CD4-positive, alpha-beta T cell treated with Interleukin-12 subunit alpha and Interleukin-12 subunit beta, for 1 hour (primary cell): ENCODE measurements at places on chromosomes 12 and 14.

GRCh38 chr12:101858361-101858760 lies 19.0 kb upstream of the DRAM1 start:
- DNase-seq: no peak

- no peak for DNase-seq
Observed at GRCh38 chr12:104676636-104677035, 219.9 kb downstream of the CHST11 start.

- no peak for DNase-seq
Observed at GRCh38 chr12:38669081-38669480, 236.3 kb downstream of the CPNE8 start.

DNA sequence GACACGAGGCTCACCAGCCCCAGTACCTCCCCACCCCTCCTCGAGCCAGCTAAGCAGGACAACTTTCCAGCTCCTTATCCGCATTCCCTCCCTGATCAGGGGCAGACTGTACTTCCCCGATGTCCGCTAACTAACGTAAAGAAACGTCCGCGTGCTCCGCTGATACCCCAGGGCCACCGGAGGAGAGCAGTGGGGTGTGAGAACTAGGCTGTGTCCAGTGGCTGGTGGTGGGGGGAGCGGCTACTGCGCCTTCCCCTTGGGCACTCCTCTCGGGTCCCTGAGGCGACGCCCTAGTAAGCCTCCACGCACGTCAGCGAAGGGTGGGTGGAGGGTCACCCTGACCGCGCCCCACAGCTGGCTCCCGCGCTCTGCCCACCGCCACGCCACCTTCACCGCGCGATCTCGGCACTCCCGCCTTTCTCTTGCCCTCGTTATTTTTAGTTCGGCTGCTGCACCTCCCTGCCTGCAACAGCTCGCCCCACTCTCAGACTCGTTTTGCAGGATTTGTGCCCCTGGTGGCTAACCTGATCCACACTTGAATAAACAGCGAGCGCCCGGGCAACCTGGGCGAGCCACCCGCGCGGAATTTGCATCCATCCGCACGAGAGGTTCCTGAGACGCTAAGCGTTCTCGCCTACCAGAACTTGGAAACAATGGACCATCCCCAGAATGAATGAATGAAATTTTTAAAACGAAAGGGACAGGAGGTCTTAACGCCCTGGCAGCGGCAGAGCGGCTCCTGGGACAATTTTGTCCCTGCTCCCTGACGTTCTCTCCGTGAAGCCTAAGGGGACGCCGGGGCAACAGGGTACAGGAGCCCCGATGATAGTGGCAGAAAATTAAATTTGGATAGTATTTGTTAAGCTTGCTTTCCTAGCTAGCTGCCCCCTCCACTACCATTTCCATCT lies 6.9 kb upstream of the BMP4 start:
- DNase-seq: no peak

DNA sequence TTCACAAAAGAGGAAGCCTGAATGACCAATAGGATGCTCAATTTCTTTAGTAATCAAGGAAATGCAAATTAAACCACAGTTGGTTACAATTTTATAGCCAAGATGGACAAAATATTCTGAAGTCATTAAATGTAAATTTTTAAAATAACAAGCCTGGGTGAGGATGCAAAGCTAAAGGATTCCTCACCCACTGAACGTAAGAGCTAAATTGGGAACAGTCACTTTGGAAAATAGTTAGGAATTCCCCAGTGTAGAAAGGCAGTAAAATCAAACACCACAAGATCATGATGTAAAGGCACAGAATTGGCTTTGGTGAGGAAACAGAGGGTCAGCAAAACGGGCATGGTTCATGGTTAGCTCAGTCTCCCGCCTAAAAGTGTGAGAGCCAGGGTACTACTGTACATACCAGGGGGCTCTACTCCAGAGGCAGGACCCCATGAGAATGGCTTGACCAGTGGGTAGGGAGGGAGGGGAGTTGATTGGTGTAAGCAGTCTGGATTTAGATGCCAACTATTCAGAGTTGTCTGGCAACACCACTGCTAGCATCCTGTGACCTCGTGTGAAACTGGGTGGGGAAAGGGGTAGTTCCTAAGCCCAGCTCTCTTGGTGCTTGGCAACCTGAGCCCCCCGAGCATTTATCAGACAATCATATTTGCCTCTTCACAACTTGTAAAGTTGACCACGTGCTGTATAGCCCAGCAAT lies 213.4 kb upstream of the EGLN3 start:
- no peak for DNase-seq

GRCh38 chr14:104931771-104932675 lies 7.3 kb downstream of the PLD4 start:
- DNase-seq: no peak

DNA sequence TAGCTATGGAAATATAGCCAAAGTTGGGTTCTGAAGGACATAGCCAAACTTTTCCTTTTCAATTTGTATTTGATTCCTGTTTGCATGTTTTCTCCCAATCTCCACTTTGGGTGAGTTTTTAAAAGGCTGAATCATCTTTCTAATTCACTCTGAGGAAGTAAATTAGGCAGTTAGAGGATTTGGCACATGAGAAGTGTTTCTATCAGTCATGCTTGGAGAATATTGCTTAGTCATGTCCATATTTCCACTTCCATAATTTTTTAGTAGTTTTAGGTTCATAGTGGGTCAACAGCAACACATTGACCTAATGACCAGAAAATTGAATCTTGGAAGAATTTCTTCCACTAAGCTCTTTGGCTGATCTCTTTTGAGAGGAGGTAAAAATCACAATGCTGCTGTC lies 21.8 kb downstream of the IRAK3 start:
- DNase-seq: no peak

DNA sequence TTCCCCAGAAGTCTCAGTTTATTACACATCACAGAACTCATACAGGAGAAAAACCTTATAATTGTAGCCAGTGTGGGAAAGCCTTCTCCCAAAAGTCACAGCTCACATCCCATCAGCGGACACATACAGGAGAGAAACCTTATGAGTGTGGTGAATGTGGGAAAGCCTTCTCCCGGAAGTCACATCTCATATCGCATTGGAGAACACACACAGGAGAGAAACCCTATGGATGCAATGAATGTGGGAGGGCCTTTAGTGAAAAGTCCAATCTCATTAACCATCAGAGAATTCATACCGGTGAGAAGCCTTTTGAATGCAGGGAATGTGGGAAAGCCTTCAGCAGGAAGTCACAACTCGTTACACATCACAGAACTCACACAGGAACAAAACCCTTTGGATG lies 20.1 kb downstream of the ZNF84 start:
- DNase-seq: no peak

DNA sequence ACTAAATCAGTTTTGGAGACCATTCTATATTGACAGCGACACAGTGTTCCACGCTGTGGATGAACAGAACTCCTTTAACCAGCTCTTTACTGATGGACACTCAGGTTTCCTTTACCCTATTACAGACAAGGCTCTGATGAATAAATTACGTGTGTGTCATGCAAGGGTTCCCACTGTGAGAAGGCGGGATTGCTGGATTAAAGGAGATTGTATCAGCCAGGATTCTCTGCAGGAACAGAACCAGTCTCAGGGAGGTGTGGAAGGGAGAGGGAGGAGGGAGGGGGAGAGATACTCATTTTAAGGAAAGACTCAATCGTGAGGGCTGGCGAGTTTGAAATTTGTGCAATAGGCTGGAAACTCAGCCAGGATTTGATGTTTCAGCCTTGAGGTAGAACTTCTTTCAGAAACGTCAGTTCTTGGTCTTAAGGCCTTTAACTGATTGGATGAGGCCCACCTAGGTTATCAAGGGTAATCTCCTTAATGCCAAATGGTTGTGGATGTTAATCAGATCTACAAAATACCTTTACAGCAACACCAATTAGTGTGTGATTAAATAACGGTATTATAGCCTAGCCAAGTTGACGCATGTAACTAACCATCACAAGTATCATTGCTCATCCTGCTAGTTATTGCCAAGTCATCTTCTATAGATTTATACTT lies 104.0 kb downstream of the GCH1 start:
- no peak for DNase-seq

- DNase-seq: peak; percentile 33
Observed at GRCh38 chr14:65019944-65020566, 33.4 kb downstream of the FNTB start.

- DNase-seq: no peak
Observed at GRCh38 chr14:21553266-21553665, 26.6 kb downstream of the OR10G3 start.

- DNase-seq: no peak
Observed at GRCh38 chr12:62335796-62336195, 75.6 kb downstream of the USP15 start.

- no peak for DNase-seq
Observed at GRCh38 chr14:38412654-38413053, 156.8 kb upstream of the CLEC14A start.

DNA sequence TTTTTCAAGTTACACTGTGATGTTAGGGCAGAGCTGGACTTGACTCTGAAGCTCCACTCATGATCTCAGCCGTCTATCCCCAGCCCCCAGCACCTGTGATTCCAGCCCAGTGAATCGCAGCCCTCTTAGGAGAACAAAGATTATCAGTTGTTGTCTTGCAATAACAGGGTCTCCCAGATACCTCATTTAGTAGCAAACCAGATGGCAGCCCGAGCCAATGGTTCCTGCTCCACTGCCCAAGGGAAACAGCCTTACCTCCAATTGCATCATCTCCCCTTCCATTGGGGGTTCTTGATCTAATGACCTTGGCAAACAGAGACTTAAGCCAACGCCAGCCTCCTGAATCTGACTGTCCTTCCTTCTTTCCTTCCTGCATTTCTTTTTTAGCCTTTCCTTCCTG lies 371.2 kb downstream of the BCL11B start:
- DNase-seq: no peak

DNA sequence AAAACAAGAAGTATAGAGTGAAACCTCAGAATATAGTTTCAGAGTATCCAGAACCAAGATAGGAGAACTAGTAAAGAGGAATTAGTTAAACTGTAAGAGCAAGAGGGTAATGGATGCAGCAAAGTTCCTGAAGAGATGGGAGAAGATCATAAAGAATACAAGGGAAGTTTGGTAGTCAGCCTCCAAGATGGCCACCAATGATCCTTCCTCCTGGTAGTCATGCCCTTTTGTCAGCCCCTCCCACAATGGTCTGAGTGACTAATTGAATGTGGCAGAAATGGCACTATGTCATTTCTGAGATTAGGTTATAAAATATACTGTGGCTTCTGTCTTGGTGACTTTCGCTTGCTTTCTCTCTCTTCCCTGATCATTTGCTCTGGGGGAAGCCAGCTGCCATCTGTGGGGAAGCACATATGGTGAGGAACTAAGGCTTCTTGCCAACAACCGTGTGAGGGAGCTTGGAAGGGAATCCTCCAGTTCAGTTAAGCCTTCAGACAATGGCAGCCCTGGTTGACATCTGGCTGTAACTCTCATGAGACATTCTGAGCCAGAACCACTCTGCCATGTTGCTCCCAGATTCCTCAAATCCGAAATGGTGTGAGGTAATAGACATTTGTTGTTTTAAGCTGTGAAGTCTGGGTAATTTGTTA lies 55.3 kb upstream of the AMN1 start:
- no peak for DNase-seq

DNA sequence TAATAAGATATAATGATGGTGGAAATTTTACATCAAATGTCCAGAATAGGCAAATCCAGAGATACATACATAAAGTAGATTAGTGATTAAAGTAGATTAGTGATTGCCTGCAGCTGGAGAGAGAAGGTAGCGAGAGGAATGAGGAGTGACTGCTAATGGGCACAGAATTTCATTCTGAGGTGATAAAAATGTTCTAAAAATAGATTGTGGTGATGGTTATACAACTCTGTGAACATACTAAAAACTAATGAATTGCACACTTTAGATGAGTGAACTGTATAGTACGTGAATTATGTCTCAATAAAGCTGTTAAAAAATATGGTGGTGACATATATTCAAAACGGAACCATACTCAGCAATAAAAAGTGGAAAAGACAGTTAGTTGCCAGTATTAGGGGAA lies 41.7 kb downstream of the PPP2R5E start:
- no peak for DNase-seq

DNA sequence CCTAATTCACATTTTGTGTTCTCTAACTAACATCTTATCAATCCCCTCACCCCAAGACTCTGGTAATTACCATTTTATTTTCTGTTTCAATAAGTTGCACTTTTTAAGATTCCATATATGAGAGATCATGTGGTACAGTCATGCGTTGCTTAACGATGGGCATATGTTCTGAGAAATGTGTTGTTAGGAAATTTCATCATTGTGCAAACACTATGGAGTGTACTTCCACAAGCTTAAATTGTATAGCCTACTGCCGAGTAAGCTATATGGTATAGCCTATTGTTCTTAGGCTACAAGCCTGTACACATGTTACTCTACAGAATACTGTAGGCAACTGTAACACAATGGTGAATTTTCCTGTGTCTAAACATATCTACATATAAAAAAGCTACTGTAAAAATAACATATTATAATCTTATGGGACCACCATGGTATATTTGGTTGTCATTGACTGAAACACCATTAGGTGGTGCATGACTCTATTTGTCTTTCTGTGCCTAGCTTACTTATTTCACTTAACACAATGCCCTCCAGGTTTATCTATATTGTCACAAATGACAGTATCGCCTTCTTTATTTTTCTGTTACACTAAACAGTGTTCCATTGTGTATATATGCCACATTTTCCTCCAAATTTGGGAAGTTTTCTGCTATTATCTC lies 473.4 kb upstream of the LMO3 start:
- DNase-seq: no peak

GRCh38 chr12:108484431-108484830 lies 30.6 kb upstream of the FICD start:
- no peak for DNase-seq

GRCh38 chr12:6336079-6336888 lies 5.6 kb downstream of the TNFRSF1A start:
- DNase-seq: peak; percentile 44

DNA sequence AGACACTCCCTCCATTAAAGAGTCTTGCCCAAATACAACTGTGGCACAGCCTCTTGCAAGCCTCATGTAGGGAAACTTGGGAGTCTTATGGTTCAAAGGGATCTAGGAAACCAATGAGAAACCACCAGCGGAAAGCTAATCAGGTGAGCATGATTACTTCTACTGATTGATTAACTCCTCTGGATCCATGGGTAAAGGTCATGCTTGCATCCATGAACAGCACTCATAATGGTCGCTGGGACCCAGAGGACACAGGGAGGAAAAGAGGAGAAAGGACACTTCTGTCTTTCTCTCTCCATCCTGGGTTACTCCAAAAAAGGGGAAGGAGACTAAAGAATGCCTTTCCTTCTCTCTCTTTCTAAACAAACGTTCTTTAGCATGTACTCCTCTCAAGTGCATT lies 1397.2 kb downstream of the LRFN5 start:
- no peak for DNase-seq

GRCh38 chr12:53324113-53324778 lies 2.8 kb upstream of the AAAS start:
- peak; percentile 59 for DNase-seq

DNA sequence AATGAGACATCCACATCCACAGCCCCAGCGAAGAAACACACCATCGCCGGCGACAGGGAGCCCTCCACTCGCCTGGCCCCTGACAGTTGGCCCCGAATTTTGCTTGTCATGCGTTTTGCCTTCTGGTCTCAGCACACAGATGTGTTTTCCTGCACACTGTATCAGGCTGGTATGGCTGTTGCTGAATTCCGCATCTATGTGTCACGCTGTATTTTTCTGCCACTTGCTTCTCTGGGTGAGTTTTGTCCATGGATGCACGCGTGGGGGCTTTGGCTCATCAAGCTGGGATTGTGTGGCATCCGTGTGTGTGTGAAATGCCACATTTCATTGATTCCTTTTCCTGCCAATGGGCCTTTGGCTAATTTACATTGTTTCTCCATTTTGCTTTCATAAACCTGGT lies 26.5 kb downstream of the ARL6IP4 start:
- DNase-seq: no peak

- DNase-seq: no peak
Observed at GRCh38 chr12:78645956-78646355, 218.6 kb upstream of the SYT1 start.

GRCh38 chr14:99678198-99678597 lies 5.9 kb upstream of the CYP46A1 start:
- no peak for DNase-seq
